ENCODE measurements at places on chromosomes 4 and X. TPM values are rescaled to one million over a fixed set of nuclear protein-coding genes. Genes with fewer than 3 reads are reported as not detected.

The EMCN gene
- 37.0 TPM for total RNA-seq

The BTC gene
- 1.6 TPM for total RNA-seq

The NPY5R gene
- not detected for total RNA-seq

The ZCCHC4 gene
- 12.9 TPM for total RNA-seq

The IL9R gene
- total RNA-seq: not detected

The SLC49A3 gene
- 9.4 TPM for total RNA-seq
